ENCODE measurements at places on chromosomes 2 and 18. TPM values are rescaled to one million over a fixed set of nuclear protein-coding genes. Genes with fewer than 3 reads are reported as not detected.

GRCh38 chr2:197266477-197266876 lies 44.1 kb downstream of the ANKRD44 start:
- DNase-seq: no peak

DNA sequence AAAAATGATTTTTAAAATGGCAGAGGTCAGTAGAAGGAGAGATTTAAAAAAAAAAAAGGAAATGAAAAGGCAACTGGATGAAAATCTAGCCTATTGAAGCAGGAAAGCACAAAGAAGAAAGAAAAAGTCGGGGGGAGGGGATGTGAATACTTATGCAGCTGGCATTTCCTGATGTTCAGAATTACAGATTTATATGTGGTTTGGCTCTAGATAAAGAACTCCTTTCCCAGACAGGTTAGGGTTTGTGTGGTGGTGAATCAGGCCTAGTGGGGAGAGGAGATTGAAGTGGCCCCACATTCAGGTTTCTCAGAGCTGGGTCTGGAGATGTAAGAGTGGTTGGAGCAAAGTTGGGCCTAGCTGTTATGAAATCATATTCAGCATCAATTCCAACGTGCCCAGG lies 394.4 kb downstream of the FIGN start:
- no peak for DNase-seq

- DNase-seq: no peak
Measured at GRCh38 chr18:58297198-58297597, 253.2 kb downstream of the NEDD4L start.

DNA sequence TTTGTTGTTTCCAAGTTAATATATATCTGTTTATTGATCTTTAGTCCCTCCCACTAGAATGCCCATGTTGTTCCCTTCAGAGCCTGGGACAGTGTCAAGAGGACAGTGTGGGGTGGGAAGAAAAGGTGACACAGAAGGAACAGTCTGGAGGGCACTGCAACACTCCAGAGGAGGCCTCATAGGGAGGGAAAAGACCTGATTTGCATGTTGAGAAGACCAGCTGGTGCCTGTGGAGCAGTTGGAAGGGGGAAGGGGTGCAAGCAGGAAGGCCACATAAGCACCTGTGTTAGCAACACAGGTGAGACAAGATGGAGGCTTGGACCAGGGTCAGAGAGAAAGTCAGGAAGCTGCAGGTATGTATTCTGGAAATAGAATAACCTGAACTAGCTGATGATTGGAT lies 48.1 kb upstream of the FHOD3 start:
- no peak for DNase-seq

- no peak for DNase-seq
Measured at GRCh38 chr18:76339246-76339620, 155.8 kb downstream of the ZNF516 start.

DNA sequence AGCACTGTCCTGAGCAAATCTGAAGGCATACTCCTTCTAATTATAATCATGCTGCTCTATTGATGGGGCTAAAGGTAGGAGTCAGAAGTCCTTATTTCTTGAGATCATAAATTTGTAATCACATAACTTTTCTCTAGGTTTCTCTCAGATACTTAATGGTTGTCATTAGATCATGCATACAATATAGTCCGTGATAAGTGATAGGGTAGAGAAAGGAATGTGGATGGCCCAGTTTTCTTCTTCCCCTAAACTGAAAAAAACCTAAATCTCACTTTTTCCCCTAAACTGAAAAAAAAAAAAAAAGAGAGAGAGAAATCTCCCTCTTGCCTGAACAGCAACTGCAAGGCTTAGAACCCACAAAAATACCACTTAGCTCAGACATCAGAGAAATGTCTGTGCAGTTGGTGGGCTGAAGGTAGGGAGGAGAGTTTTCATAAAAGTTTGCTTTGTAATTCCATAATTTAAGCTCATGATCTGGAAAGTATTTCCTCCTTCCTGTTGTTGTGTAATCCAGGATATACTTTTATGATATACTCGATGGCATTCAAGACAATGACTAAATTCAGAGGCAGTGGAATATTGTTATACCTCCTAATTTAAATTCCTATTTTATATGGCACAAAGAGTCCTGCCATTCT lies 79.3 kb upstream of the ITPRID2 start:
- no peak for DNase-seq

GRCh38 chr2:204143216-204144014 lies 206.9 kb downstream of the ICOS start:
- DNase-seq: no peak

DNA sequence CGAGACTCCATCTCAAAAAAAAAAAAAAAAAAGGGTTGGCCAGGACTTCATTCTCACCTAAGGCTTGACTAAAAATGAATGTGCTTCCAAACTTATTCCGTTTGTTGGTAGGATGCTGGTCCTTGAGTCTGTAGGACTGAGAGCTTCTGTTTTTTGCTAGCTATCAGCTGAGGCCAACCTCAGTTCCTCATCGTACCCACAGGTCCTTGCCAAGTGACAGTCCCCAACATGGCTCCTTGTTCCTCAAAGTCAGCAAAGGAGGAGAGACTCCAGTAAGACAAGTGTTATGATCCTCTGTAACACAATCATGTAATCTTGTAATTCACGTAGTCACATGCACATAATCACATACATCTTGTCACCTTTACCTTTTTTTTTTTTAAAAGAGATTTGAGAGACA lies 37.0 kb downstream of the HAUS1 start:
- no peak for DNase-seq

DNA sequence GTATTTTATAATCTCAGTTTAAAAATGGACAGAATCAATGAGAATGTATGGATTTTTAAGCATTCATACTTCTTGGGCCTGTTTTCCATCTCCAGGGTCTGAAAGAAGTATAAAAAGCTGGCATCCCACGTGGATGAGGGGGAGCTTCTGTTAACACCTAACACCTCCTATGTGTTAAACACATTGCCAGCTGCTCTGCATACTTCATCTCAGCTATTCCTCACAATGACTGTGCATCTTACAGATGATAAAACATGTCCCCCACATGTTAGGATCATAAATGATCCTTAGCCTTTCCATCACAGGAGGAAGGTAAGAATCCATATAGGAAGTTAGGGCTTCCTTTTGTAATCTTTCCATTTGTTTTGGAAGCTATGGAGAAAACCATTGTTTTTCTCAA lies 239.1 kb downstream of the AGPS start:
- no peak for DNase-seq

GRCh38 chr2:228102949-228103348 lies 78.5 kb downstream of the SPHKAP start:
- no peak for DNase-seq

DNA sequence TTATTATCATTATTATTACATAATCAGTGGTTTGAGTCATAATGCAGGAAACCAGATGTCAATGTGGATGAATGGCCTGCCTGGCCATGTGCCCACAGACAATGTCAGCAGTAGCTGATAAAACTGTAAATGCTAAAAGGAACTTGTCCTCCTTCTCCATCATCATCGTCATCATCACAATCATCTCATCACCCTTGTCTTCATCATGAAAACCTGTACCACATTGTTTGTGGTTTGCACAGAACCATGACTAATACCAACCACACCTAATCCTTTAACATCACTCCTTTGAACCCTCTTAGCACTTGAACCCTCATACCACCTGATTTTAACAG lies 96.0 kb downstream of the HNMT start:
- no peak for DNase-seq

CELF4 gene
- total RNA-seq: 0.69 TPM

KCNIP3 gene
- total RNA-seq: 2.4 TPM

PKDCC gene
- total RNA-seq: 48.9 TPM
